Activated CD4-positive, alpha-beta T cell treated with anti-CD3 and anti-CD28 coated beads for 24 hours (primary cell): ENCODE measurements at places on chromosomes 4 and X.

DNA sequence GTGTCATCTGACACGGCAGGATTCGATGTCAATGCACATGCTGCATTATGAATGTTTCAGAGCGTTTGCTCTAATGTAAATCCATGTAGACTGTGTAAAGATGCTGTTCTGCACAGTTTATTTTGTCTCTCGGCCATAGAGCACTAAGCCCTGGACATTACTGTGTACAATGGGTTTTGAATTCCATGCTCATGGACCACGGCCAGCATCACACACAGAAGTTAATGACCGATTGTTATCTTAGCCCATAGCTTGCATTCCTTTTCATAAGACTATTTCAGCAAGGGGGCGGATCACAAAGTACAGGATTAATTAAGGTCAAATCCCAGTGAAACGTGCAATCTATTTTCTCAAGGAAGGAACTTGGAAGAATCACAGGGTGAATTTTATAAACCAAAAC is 286.1 kb upstream of the TENM3 start:
- no peak for DNase-seq

DNA sequence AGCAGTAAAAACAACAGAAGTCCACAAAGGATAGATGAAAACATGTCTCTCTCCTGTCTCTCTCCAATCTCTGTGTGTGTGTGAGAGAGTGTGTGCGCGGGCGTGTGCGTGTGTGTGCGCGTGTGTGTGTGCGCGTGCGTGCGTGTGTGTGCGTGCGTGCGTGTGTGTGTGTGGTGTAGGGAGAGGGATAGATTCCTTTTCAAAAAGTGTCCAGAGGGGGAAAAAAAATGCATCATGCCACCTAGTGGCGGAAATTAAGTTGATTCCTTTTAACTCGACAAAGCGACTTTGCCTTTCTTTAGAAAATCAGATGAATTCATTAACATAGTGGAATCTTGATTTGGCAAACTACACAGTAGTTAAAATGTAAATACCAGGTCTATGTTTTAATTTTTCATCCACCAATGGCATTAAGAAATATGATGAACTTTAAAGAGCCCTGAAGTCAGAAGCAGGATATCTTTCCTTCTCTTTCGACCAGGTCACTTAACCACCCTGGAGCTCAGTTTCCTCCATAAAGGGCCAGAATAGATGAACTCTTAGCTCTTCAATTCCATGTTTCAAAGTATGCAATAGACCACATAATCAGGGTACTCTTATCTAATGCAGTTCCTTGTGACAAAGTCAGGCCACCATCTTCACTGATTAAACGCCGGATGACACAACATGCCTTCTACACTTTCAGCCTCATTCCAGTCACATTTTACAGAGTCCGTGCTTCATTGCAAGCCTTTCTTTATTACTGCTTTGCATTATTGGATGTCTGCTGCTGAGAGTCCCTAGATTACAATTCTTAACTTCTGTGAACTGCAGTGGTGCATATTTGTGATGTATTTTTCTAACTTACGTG is 162.8 kb downstream of the FBXO8 start:
- no peak for DNase-seq

DNA sequence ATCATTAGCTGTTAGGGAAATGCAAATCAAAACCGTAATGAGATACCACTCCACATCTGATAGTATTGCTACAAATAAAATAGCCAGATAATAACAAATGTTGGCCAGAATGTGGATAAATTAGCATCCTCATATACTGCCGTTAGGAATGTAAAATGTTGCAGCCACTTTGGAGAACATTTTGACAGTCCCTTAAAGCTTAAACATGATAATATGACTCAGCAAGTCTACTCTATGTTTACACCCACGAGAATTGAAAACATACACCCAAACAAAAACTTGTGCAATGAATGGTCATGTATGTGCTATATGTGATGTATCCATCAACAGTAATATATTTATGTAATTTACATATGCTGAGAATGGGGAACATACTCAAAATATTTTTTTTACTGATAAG is 78.2 kb downstream of the GSTCD start:
- DNase-seq = no peak

DNA sequence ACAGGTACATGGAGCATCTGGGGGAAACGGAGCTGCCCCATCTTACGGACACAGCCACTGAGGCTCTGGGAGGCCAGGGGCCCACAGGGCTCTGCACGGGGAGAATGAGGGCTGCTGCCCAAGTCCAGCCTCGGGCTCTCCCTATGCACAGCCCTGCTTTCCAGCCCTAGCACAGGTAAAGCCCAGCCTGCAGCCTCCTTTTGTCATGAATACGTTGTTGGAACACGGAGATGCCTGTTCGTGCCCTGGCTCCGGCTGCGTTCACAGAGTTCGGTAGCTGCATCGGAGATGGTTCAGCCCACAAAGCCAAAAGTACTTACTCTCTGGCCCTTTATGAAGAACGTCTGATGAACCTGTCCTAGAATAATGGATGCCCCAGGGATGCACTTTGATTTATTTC is 68.7 kb upstream of the AFAP1 start:
- no peak for DNase-seq

- no peak for DNase-seq
These were observed 1780.1 kb downstream of the ARAP2 start for GRCh38 chr4:34464196-34464595.

- DNase-seq = no peak
These were observed 111.3 kb downstream of the AFF1 start for GRCh38 chr4:87046121-87046551.

- peak; percentile 27 for DNase-seq
These were observed 12.2 kb downstream of the ARHGEF6 start for GRCh38 chrX:136768469-136769084.

DNA sequence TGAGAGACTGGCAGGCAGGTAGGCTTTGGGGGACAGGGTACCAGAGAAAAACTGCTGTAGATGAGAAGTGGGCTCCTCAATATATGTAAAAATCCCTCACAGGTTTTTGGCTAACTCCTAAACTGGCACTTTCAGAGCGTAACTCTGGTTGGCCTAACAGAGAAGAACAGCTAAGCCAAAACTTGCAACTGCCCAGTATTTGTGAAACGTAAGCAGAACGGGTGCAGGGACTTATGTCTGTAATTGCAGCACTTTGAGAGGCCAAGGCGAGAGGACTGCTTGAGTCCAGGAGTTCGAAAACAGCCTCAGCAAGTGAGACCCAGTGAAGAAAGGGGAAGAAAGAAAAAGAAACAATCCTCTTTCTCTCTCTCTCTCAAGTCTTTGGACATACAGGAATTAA is 25.0 kb downstream of the EIF4E start:
- DNase-seq = no peak

- DNase-seq = no peak
These were observed 119.5 kb downstream of the GLRA3 start for GRCh38 chr4:174709526-174709925.

GRCh38 chrX:13472975-13473374 is 96.4 kb upstream of the EGFL6 start:
- no peak for DNase-seq
